HCT116 (cell line): ENCODE measurements at places on chromosomes 7 and 10. TPM values are rescaled to one million over a fixed set of nuclear protein-coding genes. Genes with fewer than 3 reads are reported as not detected.

TMEM213 gene
- not detected for total RNA-seq

TACC2 gene
- 38.6 TPM for total RNA-seq

SLIT1 gene
- total RNA-seq, result 0.42 TPM

ELMO1 gene
- 1.1 TPM for total RNA-seq

FHIP2A gene
- 20.7 TPM for total RNA-seq

AKR1C1 gene
- 2.1 TPM for total RNA-seq

AKR1B15 gene
- total RNA-seq, result not detected

FXYD4 gene
- 0.71 TPM for total RNA-seq

GJD4 gene
- total RNA-seq, result not detected

OR6V1 gene
- not detected for total RNA-seq

MSMB gene
- not detected for total RNA-seq

CPN1 gene
- 0.12 TPM for total RNA-seq

MRC1 gene
- total RNA-seq, result 0.37 TPM

C10orf53 gene
- total RNA-seq, result not detected

TNKS2 gene
- total RNA-seq, result 20.7 TPM

DLX6 gene
- not detected for total RNA-seq

FAM13C gene
- total RNA-seq, result 0.42 TPM

WDFY4 gene
- 0.22 TPM for total RNA-seq

TBX20 gene
- not detected for total RNA-seq

NPSR1 gene
- total RNA-seq, result not detected

GHRHR gene
- total RNA-seq, result not detected

THSD7A gene
- 0.05 TPM for total RNA-seq

UBE3C gene
- 68.3 TPM for total RNA-seq

NANOS1 gene
- 1.5 TPM for total RNA-seq

PLXNA4 gene
- total RNA-seq, result not detected

CCDC146 gene
- total RNA-seq, result 6.3 TPM

SLC13A1 gene
- total RNA-seq, result not detected

VPS37D gene
- 9.5 TPM for total RNA-seq
